ENCODE measurements at places on chromosomes 6 and 20.

DNA sequence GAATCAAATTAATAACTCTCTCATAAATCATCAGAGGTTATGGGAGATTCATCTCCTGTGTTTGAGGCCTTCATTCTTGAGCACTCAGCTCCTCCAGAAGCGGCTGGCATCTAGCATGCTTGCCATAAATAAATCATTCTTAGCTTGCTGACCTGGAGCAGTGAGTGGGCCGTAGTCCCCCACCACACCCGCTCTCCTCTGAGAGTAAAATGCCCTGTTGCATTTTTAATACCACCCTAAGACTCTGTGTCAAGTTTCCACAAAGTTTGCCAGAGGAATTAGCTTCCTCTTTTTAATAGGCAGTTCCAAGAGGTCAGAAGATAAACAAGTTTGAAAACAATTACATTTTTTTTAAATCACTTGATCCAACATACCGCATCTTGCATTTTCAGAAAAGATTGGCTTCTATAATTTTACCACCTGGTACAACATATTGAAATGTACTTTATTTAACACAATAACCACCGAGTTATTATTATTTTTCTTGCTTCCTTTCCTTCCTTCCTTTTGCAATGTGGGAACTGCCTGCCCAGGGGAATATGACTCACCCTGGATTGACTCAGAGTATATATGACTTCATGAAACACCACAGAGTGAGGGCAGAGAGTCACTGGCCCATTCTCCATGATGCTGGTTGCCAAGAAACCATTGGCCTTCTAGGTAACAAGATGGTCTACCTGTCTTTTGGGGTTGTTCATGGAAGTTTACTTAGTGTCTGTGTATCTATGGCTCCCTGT is 29.4 kb upstream of the CLIC5 start:
- DNase-seq: no peak

DNA sequence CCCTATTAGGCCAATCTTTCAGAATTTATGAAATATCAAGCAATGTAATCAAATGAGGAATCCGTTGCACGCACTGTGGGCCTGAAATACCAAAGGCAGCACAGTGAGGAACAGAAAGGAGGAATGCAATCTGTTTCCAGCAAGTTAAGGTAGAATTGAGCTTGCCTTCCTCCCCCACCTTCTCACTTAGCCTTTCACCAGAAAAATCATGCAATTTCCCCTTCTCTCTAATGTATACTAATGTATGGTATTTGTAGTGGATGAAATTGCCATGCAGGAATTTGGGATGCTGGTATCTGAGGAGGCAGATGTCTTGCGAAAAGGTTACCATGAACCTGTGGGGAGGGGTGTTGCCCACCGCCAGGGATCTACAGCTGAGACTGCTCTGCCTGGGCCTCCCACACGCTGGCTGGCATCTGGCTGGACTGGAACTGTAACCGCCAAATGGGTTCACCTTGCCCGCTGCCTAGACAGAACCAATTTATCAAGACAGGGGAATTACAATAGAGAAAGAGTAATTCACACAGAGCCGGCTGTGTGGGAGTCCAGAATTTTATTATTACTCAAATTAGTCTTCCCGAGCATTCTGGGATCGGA is 222.4 kb upstream of the MYLIP start:
- no peak for DNase-seq

DNA sequence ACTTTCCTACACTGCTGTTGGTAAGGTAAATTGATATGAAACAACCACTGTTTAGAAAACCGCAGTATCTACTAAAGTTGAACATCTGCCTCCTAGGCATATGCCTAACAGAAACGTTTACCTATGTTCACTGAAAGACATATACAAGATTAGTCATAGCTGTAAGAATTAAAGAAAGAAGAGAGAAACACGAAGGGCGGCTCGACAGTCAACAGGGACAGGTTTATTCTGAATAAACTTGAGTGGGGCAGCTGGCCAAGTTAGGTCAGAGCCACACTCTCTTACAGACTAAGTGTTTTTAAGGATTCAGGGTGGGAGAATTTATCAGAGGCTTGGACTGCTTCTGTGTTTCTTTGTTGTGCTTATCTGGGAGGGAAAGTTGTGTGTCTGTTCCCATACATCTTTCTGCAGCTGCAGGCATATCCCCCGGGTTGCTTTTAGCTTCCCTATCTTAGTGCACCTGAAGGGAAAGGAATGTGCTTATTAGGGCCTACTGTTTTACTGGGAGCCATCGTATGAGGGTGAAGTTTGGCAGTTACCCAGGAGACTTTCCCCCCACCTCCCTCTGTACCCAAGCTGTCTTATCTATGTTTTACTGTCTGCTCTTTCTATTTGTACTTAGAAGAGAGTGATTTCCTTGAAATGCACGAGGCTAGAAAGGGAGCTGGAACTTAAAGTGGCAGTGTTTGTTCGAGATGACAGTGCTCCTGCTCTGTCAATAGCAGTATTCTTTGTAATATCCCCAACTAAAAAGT is 20.4 kb downstream of the PROCR start:
- peak; percentile 95 for DNase-seq

DNA sequence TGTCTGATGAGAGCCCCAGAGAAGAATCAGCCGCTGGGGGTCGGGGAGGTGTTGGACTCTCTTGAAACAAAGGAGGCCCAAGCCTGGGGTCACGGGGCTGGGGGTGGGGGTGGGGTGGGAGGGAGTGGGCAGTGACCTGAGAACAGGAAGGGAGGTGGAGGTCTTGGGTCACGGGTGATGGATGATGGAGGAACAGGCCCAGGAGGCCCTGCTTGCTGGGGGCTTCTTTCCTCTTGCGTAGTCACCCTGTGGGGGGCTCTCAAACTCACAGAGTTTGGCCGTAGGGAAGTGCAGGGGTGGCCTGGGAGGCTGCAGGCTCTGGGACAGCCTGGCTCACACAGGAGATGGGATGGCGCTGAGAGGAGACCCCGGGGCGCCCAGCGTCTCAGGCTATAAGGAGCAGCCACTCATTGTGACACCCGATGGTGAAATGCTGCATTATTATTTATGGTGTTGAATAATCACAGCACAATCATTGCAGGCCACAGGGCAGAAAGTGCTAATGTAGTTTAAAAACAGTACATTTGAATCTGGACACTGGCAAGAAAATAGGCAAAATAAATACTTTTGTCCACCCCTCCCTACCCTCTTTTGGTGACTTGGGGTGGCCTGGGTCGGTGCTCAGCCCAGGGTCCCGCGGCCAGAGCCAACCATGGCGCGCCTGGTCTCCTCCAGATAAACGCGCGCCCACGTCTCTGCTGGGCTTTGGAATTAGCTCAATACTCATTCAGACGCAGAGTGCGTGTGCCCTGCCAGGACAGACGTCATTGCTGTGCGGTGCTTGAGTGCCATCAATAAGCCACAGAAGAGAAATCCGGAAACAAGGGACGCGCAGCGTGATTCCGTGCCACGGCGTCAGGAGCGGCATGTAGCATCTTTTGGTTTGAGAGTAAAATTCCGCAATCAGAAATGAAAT is 27.3 kb upstream of the BHLHE23 start:
- DNase-seq: no peak

- DNase-seq: no peak
Observed at GRCh38 chr6:27631609-27631916, 158.7 kb upstream of the ZNF184 start.

- no peak for DNase-seq
Observed at GRCh38 chr20:58752565-58752964, 60.0 kb downstream of the NPEPL1 start.

DNA sequence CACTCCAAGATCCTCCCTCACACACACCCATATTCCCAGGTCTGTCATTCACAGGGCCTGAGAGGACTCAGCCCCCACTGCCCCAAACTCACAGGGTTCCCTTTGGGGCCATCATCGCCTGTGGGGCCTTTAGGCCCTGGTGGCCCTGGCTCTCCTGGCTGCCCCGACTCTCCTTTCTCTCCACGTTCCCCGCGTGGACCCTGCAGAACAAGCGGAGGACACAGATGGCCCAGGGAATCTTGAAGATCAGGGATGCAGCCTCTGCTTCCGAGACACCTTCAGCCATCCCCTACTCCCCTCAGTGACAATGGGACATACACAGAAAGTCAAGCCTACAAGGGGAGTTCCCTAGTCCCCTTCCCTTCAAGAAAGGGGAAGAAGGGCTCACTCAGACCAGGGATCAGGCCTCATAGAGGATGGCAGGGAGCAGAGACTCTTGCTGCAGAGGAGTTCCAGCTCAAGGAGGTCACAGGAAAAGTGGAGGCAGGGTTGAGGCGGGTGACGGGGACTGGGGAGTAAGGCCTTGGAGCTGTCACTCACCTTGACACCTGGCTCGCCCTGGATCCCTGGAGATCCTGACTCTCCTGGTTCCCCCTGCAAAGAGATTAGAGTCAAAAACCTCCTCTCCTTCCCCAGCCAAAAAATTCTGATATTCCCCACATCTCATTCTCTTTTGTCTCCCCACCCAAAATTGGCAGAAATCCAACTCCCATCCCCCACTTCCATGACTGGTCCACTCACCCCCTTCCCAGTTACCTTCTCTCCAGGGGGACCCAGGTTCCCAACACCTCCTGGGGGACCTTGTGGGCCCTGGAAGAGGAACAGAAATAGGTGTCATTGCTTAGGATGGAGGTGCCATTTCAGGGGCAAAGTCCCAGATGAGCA is 22.7 kb downstream of the COL11A2 start:
- DNase-seq: no peak

GRCh38 chr6:589090-589489 is 67.8 kb downstream of the HUS1B start:
- DNase-seq: no peak

- DNase-seq: no peak
Observed at GRCh38 chr20:51183451-51183850, 160.5 kb upstream of the KCNG1 start.

- DNase-seq: no peak
Observed at GRCh38 chr20:52754366-52754765, 217.8 kb upstream of the TSHZ2 start.

DNA sequence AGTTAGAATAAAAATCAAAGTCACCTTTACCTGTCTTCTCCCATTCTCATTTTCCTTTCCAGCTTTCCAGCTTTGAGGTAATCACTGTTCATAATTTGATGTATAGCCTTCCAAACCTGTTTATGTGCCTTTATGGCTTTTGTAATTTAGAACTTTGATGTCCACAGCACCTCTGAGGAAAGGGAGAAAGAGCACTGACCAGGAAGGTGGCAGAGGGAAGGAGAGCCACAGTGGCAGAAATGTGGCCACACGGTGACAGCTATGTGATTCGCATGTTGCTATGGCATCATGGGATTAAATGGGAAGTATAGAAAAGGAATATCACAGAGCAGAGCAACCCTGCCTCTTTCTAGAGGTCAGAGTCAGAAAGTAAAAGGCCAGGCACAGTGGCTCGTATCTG is 51.7 kb upstream of the PLCG1 start:
- DNase-seq: no peak

DNA sequence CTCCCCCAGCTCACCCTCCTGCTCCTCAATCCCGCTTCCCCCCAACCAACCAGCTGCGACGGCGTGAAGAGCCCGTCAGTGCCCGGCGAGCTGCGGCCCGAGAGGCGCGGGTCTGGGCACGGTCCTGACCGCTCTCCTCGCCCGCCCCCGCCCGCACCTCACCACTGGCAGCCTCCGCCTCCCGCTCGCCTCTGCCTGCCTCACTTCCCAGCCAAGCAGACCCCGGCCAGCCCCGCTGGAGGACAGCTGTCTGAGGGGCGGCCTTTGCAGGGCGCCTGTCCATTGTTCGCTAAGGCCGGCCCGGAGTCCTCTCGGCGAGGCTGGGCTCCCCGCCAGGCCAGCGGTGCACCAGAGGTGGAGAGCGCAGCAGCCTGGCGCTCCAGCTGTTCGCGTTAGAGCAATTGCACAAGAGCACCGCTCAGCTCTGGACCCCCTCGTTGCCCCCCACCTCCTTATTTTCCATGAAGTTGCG is 1.3 kb downstream of the SOBP start:
- no peak for DNase-seq

DNA sequence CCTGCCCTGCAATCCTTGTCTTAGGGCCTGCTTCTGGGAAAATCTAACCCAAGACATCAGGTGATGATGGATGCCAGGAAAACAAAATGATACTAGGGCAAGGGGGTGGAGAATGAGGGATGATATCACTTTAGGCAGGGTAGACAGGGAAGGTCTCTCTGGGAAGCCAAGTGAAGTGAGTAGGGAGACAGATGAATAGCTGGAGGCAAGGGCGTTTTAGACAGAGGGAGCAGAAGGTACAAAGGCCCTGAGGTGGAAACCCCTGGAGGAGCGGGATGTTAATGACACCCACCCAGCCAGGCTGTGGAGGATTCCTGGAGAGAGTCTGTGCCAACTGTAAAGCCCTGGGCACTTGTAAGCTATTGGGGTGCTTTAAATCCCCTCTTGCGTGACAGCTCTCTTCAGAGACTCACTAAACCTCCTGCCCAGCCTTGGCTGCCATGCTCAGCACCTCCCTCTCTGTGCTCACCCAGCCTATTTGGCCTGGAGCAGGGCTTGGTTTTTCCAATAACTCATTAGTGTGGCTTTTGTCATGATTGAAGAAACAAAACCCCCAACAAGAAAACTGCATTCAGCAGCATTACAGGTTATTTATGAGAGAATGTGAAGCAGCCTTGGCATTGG is 12.4 kb upstream of the MDGA1 start:
- no peak for DNase-seq

DNA sequence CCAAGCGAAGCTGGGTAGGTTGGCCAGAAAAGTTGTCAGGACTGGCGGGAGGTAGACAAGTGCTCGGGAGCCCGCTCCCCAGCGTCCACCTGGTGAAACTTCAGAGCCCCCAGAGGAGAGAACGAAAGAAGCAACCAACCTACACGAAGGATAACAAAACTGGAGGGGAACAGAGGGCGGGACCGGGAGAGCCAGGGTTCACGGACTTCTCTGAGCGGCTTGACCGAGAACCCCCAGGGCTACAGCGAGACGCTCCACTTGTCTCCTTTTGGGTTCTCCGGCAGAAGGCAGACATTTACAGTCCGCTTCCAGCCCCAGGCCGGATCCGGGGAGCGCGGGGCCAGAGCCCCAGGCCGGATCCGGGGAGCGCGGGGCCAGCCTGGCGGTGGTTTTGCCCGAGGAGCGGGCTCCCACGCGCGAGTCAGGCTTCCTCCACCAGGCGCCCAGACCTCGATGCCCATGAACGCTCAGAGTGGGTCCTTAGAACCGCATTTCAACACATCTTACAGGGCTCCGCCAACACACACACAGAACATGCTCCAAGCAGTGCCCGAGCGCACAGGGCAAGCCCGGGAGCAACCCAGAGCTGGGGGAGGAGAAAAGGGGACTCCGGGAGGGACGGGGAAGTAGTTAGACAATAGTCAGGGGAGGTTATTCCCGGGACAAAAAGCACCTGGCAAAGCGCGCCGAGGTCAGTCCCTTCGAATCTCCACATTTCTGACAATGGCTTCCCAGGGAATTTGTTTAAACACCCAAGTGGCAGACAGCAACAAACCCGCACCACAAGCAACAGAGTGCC is 1.1 kb downstream of the PTPRK start:
- DNase-seq: no peak

DNA sequence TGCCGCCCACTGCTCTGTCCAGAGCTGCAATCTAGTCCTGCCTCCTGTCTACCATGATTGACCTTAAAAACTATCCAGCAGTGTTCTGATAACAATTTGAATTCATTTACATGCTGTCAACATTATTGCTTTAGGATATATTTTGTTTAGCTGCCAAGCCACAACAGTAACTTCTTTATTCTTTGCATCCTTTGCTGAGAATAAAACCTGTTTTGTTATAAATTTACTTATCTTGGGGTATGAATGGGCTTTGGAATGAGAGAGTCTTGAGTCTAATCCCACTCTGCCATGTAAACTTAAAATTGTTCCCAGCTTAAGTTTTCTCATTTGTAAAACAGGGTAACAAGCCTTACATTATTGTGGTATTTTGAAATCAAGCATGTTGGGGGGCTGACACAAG is 116.4 kb downstream of the FLRT3 start:
- DNase-seq: no peak

Data from hematopoietic multipotent progenitor cell treated with erythropoietin and hydrocortisone succinate and interleukin-3 and kit ligand, for 8 days (in vitro differentiated cells).